ENCODE measurements at places on chromosomes 12 and 14.
A peak's percentile ranks its signal among the peaks of the same experiment; 100 is the strongest.

DNA sequence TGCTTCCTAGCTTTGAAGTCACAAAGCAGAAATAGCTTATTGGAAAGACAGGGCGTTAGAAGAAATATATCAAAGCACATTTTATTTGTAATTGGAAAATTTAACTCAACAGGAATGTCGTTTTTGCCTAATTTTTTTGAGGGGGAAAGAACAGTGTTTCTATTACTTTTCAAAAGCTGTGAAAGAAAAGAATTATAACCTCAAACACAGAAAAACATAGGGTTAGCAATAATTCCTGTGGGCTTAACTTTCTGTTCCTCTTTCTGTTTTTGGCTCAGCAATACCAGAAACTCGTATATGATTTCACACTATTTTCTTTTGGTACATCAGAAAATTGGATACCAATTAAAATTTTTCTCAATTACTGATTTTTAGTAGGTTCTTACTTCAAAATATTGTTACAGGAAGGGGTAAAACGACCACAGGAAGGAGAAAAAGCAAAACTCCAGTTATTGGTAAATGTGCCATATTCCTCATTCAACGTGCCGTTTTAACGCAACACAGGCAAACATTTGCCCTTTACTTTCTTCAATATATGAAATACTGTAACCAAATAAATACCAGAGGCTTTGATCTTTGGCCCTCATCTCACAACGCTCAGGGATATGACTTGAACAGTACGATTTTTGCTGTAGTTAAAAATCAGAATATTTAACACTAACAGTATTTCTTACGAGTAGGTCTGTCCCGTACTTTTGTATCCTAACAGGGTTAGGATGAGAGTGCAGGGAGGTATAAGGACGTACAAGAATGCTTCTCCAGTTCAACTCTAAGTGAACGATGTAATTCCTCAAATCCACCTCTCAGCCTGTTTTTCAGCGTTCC is 1.3 kb upstream of the RNU6-7 start:
- no peak for DNase-seq

DNA sequence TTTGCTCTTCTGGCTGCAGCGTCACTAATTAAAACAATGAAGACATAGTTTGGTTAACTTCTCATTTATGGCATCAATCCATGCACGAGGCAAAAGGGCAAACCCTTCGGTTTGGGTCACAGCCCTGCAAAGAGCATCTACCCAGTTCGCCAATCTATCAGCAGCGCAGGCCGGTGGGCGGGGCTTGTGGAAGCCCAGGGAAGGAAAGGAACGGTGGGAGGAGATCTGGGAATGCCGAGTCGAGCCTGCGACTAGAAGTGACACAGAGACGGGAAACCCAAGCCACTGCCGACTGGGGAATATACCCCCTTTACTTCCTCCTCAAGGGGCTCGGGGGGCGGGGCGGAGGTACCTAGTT is 466 bp downstream of the KICS2 start:
- DNase-seq: peak; percentile 90

DNA sequence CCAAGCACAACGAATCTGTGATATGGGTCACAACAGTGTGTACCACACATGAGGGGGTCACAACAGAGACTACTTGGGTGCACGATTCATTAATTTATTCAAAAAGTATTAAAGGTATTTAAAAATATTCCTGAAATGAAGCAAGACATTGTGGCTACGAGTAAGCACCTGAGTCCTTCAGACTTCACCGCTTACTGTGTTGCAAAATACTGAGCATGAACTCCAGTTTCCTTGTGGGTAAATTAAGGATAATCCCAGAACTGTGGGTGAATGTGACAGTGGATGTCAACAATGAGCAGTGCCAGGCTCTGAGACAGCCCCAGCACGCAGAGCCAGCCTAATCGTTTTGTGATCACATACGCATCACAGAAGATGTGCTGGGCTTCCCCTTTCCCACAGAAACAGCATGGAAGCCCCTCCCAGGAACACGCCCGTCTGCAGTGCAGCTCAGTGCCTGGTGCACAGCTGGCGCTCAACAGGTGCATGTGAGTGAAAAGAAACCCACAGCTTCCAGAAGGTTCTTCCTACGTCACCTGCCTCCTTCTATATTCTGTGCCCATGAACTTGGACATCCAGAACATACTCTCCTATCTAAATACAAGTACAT is 29.1 kb downstream of the CDC42BPB start:
- no peak for DNase-seq

- DNase-seq: no peak
These were observed 16.2 kb downstream of the KLRF2 start for GRCh38 chr12:9897535-9897934.

GRCh38 chr12:31203261-31203660 is 122.7 kb downstream of the SINHCAF start:
- DNase-seq: no peak

DNA sequence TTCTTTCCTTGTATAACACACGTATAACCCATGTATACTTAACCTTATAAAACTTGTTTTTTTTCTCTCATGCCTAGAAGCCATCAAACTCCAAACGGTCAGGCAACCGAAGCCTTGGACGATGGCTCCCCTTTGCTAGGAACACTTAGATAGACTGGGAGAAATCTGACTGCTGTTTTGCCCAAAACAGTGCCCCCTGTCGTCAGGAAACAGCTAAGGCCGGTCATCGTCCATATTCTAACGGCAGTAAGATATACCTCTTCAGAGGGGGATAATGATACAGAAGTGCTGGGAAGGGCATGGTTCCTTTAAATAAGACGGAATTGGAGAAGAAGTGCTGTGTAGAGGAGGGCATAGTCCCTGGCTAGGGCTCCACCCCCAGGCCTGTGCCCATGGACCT is 130.5 kb downstream of the SLC41A2 start:
- DNase-seq: no peak

Measured in AG20443 (cell line).